ENCODE measurements at places on chromosomes 7 and 10. TPM values are rescaled to one million over a fixed set of nuclear protein-coding genes. Genes with fewer than 3 reads are reported as not detected.
A peak's percentile ranks its signal among the peaks of the same experiment; 100 is the strongest.

GRCh38 chr10:104472505-104472904 lies 118.9 kb downstream of the CFAP58 start:
- DNase-seq: no peak
- H3K27me3 ChIP-seq: no peaks in the 10 kb centered on the region
- no peaks in the 10 kb centered on the region for H3K36me3 ChIP-seq
- H3K27ac ChIP-seq: no peak overlapping the region

GRCh38 chr10:126468876-126469643 lies 80.8 kb upstream of the ADAM12 start:
- no peak for DNase-seq
- H3K4me3 ChIP-seq: no peak overlapping the region

DNA sequence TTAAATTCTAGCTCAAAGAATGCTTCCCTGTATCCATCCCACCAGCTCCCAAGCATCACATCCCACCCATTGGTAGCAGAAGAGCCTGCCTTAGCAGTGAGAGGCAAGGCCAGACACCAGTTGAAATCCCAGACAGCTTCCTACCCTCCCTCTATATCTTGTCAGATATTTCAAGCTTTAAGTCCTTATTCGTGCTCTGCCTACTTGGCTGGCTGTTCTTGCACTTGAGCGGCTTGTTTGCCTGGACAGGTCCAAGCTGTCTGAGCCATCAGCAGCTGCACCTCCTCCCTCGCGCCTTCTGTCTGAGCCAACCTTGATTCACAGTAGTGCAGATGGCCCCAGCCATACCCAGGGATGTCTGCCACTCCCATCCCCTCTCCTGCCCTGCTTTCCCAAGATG lies 16.4 kb downstream of the LRRC4 start:
- no peak for DNase-seq
- H3K27me3 ChIP-seq: no peaks in the 10 kb centered on the region
- H3K4me3 ChIP-seq: no peak overlapping the region
- H3K27ac ChIP-seq: no peak overlapping the region

DNA sequence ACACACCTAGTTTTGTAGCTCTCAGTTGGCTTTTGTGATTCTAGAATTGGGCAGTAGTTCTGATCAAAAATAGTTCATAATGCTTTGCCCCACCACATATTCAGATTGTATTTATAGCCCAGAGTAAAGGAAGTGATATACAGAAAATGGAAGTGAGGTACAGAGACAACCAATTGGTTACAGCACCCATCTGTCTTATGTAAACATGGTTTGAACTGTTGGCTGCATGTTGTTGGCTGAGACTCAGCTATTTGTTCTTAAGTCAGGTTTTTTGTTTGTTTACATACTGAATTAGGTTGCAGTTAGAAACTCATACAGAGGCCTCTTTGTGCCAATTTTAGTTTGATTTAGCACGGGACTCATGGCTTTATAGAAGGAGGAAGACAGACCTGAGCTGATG lies 158.9 kb upstream of the GPR26 start:
- no peaks in the 10 kb centered on the region for H3K27me3 ChIP-seq
- no peaks in the 10 kb centered on the region for H3K36me3 ChIP-seq
- DNase-seq: no peak
- no peak overlapping the region for H3K27ac ChIP-seq
- no peak overlapping the region for H3K4me3 ChIP-seq
- no peaks in the 10 kb centered on the region for H3K4me1 ChIP-seq

DNA sequence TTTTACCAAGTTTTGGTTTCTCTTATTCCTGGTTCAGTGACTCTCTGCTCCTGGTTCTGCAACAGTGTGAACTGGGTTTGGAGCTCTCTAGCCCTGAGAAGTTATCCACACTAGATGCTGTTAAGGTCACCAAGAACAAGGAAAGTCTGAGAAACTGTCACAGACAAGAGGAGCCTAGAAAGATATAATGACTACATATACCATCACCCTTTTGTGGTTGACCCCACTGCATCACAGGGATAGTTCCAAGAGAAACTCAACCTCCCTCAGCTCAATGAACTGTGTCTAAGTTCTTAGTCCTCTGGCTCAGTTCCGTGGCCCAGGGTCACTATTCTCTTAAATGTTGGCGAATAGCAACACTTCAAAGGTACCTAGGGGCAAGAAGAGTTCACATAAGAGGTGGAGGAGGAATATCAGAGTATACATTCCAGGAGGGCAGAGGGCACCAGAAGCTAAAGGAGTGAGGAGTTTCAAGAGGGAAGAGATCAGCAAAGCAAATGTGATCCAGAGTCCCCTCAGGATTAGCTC lies 171.5 kb downstream of the BUB3 start:
- no peak overlapping the region for H3K27ac ChIP-seq
- no peaks in the 10 kb centered on the region for H3K4me1 ChIP-seq
- no peak overlapping the region for H3K4me3 ChIP-seq
- H3K27me3 ChIP-seq: no peaks in the 10 kb centered on the region
- H3K36me3 ChIP-seq: no peaks in the 10 kb centered on the region

GRCh38 chr7:158581440-158582088 lies 6.1 kb downstream of the PTPRN2 start:
- H3K27me3 ChIP-seq: no peaks in the 10 kb centered on the region
- DNase-seq: peak; percentile 73
- peak overlapping the region; percentile 53 for H3K27ac ChIP-seq

DNA sequence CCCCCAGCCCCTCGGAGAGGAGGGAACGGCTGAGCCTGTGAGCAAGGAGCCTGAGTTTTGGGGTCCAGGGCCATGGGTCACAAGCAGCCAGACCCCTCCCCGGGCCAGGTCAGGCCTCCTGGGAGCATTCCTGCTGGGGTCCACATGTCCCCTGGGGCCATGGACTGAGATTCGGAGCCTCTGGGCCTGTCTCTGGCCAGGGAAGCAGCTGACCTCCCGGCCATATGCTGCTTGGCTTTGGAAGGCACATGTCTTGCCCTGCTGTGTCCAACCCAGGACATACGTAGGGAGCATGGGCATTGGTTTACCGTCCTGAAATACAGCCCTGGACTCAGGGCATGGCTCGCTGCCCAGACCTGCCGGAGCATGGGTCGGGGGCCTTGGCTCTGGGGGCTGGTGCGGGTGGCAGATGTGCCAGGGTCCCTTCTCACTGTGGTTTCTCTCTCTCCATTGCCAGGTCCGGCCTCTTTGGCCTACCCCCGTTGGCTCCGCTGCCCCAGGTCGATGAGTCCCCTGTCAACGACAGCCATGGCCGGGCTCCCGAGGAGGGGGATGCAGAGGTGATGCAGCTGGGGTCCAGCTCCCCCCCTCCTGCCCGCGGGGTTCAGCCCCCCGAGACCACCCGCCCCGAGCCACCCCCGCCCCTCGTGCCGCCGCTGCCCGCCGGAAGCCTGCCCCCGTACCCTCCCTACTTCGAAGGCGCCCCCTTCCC lies 7.3 kb downstream of the PWWP2B start:
- H3K36me3 ChIP-seq: no peaks in the 10 kb centered on the region
- peaks cover 49% of the 10 kb centered on the region for H3K4me1 ChIP-seq
- peak; percentile 25 for DNase-seq
- H3K4me3 ChIP-seq: no peak overlapping the region
- no peaks in the 10 kb centered on the region for H3K27me3 ChIP-seq

- H3K27ac ChIP-seq: no peak overlapping the region
- H3K4me3 ChIP-seq: no peak overlapping the region
- no peaks in the 10 kb centered on the region for H3K36me3 ChIP-seq
- no peaks in the 10 kb centered on the region for H3K4me1 ChIP-seq
Measured at GRCh38 chr10:19097151-19097550, 48.5 kb downstream of the MALRD1 start.

Gene CFAP70
- 10.0 TPM for polyA plus RNA-seq

Gene LRRC61
- polyA plus RNA-seq: 11.2 TPM

Gene UPK3BL2
- polyA plus RNA-seq: 20.3 TPM

All from pancreas (tissue), 10 donors.